Stimulated activated CD8-positive, alpha-beta memory T cell treated with anti-CD3 and anti-CD28 coated beads, Interleukin-2, amount 100 ng/mL, for 1 hour (primary cell): ENCODE measurements at places on chromosomes 5 and 9.

DNA sequence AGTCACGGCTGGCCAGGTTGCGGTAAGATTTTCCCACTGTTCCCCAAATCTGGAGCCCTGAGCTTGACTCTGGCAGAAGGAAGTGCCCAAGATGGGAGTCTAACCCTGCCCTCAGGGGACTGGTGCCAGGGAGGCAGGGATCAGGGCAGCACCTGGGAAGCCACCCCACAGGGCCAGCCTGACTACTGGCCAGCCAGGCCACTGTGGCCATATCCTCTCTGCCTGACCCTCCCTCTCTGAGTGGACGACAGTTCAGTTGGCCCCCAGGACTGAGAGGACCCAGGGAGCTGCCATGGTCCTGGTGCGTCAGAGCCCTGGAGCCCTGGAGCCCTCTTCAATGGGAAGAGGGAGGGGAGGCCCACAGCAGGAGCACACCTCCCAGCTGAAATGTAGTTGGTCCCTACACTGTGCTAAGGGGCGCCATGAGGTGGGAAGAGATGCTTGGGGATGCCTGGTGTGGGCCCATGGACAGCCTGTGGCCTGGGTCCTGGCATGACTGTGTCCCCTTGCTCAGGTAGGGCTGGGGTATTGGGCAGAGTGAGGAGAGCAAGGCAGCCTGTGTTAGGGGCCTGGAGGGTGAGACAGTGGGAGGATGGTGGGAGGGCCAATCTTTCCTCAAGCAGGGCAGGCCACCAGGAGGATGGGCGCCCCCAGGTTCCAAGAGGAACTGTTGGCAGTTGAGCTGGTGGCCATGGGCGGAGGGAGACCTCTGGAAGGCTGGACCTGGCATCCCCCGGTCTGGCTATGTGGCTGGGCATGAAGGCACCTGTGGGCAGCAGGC is 81.1 kb downstream of the PHF2 start:
- no peak for DNase-seq

DNA sequence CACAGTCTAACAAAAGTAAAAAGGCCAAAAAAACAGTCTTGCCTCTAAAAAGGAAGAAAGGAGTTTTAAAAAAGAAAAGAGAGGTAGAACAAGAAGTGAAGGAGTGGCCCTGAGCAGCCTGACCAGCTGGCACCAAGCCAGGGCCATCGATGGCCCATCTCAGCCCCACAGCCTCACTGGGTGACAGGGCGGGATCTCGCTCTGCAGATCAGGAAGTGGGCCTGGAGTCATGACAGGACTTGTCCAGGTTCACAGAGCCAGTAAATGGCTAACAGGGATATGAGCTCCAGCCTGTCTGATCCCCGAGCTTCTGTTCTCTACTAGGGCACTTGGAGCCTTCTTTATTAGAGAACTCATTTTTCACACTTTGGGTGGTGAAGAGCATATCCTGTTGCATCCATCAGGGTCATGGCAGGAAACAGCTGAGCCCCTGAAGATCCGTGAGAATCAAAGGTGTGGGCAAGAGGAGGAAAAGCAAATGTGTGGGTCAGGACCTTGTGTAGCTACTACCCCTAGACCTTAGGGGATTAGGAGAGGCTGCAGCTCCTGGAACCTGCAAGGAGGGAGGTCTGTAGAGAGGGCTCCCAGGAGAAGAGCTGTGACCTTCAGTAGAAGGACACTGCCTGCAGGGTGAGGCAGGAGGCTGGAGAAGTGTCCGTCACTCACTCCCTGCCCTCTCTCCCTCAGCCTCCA is 299.0 kb upstream of the MSX2 start:
- no peak for DNase-seq

DNA sequence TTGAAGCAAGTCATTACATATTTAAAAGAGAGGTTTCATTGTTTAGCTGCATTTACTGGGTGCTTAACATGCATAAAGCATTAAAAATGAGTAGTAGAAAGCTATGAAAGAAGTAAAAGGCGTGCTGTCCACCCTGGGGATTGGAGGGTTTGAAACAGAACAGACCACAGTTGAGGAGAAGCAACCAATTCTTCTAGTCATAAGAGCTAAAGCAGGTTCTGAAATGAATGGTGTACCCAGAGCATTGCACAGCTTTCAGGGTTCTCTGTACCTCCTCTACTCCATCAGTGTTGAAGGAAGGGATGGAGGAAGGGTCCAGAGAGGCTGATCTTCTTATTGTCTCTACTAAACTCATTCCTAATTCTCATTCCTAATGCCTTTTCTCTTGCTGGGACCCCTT is 68.9 kb downstream of the SH3RF2 start:
- DNase-seq, result no peak

DNA sequence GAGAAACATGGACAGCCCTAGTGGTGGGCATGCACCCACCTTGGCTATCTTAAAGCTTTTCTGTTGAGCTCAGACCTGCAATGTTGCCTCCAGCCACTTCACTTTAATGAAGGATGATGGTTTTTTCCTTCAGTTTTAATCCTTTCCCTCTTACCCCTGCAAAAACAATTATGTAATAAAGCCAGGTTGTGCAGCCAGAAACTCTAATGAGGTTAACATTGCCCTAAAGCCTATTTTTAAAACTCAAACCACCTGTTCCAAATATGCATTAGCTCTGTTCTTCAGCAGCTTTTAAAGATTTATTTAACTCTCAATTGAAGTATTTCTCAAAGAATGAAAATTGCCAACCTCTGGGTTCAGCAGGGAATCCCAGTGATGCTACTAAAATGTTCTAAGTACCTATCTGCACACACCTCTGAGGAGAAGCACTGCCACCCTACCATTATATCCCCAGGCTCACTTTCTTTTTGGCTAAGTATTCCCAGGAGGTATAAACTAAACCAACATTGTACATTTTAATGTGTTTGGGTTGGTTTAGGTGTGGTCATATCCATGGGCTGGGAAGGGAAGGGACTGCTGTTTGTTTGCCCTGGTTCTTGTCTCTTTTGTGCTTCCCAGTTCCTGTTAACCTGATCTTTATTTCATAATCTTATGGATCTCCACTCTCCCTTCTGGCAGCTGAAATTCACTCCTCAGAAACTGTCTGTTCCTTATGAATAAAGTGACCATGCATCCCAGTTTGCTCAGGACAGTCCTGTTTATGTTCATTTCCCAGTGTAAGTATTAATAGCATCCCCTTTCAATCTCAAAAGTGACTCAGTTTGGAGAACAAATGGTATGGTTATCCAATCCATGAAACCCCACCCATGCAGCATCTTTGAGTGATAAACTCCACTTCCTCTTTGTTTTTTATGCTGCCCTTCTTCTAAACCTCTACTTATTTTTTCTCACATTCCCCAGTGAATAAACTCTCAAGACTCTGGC is 251.7 kb downstream of the RAB3C start:
- no peak for DNase-seq

DNA sequence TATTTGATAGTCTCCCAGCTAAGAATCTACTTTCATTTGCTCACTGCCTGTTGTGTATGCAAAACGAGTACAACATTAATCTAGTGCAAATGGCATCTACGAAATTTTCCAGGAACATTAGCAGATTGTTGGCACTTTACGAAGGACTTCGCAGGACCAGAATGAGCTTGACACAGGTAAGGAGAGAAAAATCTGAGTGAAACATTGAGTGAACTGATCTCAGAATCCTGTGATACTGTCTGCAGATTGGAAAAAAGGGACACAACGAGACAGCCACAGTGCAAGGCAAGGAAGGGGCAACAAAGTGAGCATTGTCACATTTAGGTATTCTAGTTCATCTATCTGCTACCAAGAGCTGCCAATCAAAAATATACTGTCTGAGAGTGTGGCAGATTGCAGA is 350.5 kb downstream of the ZNF608 start:
- no peak for DNase-seq

DNA sequence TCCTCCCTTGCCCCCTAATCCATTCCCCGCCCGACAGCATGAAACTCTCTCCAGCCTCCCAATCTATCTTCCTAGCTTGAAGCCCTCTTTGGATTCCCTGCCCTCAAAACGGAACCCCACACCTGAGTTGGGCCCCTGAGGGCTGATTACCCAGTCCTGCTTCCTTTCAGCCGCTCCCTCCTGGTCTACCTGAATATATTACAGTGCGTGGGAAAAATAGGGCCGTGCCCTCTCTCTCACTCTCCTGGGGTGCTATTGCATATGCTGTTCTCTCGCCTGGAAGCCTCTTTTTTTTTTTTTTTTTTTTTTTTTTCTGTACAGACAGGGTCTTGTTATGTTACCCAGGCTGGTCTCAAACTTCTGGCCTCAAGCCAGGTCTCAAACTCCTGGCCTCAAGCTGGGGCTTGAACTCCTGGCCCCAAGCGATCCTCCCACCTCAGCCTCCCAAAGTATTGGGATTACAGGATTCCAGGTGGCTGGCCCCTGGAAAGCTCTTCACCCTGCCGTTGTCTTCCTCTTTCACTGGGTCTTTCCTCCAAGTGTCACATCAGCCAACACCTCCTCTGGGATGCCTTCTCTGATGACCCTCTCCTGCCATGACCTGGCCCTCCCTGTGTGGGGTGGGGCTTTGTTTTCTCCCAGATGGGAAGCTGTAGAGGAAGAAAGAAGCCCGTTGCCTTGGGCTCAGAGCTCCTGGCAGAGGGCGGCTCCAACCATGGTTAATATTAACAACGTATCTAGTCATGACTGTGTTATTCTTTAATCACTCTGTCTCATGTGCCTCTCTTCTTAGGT is 8.2 kb downstream of the DNM1 start:
- no peak for DNase-seq

DNA sequence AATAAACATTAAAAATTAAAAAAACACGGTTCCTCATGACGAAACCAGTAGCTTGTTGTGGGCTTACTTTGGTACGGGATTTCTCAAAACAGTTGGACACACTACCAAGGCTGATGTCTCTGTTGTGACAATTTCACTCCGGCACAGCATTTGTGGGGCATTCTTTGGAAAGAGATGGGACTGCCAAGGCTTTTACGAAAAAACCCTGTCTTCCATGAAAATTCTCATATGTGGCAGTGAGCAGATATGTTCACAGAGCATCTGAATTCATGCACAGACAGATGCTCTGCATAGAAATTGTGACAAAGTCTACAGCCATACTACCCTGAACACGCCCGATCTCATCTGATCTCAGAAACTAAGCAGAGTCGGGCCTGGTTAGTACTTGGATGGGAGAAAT is 17.8 kb upstream of the SHROOM1 start:
- DNase-seq, result no peak

GRCh38 chr9:13369431-13369830 is 89.9 kb upstream of the MPDZ start:
- no peak for DNase-seq

DNA sequence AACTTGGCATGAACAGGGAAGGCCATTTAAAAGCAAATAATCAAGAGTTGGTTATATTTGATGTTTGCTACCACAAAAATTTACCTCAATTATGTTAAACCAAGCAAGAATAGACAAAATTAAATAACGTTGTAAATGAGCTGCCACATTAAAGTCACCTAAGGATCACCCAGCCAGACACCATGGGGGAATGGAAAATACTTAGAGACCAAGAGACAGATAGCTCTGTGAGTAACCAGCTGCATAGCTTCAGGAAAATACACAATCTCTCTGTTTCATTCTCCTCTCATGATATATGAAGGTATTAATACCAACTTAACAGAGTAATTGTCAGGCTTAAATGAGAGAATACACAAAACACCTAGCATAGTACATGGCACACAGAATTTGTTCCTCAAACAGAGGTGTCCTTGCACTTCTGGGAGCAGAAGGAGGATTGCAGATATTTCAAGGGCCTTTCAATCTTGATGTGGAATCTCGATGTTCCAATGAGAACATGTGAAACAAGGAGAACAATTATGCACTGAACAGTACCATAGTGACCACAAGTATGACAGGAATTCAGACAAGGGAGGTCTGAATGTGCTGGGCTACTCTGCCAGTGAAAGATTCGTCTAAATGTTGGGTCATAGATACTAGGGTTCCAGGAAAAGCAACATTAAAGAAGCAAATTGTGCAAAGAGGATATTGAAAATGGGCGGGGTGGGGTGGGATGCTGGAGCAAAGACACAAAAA is 18.6 kb downstream of the JAKMIP2 start:
- no peak for DNase-seq

DNA sequence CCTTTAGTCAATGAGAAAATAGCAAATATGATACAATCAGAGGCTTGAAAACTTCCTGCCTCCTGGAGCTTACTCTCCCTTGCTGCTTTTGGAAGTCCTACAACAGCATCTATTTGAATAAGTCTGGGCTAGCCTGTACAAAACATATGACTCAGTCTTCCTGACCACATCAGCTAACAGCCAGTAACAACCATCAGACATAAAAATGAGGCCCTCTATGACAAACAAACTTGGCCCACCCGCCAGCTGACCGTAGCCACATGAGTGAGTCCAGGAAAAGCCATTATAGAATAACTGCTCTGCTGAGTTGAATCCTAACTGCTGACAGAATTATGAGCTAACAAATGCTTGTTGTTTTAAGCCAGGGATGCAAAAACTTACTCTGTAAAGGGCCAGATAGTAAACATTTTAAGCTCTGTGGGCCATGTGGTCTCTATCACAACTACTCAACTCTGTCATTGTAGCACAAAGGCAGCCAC is 347.6 kb downstream of the PTPRD start:
- DNase-seq, result no peak

- no peak for DNase-seq
These were observed 2.8 kb upstream of the HSDL2 start for GRCh38 chr9:112377087-112377486.

- DNase-seq, result no peak
These were observed 2128.3 kb upstream of the C9orf72 start for GRCh38 chr9:29701559-29701958.

DNA sequence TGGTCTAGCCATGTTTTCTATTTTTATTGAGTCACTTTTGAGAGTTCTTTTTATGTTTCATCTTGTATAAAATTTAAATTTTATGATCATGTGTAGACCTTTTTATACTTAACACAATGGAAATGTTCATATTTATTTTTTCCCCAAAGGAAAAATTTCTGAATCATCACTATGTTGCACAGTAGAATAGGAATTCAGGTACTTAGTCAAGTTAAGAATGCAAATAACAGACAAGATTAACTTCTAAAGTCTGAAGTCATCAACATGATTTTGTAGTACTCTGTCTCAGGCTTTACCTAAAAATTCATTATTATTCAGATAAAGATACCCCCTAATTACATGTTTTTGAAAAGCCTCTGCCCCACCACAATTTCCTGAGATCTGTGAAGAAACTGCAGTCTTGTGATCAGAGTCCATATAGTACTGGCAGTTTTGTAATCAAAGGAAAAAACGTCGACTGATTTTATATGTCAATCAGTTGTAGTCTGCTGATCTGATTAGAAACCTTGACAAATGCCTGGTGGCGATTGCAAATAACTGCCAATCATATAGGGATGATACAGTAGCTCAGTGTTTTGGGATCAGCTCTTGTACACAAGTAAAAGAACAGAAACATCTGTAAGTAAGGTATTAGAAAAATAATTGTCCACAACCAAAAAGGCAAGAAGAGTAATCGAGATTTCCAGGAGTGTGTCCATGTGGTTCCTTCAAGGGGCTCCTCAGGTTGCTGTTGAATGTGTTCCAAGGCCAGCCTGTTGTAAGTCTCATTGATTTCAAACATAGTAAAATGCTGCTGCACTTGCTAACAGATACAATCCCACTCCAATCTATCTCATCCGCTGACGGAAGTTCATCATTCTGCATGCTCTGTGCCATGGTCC is 352.4 kb downstream of the ARRDC3 start:
- no peak for DNase-seq

GRCh38 chr9:113238859-113239232 is 17.5 kb downstream of the SLC31A1 start:
- no peak for DNase-seq

- DNase-seq, result no peak
These were observed 650 bp downstream of the ELP1 start for GRCh38 chr9:108933231-108933717.

- no peak for DNase-seq
These were observed 173.5 kb upstream of the ZNF608 start for GRCh38 chr5:124919747-124920525.
